ENCODE measurements at places on chromosomes 12 and 14.

- DNase-seq: no peak
Observed at GRCh38 chr12:53170876-53171724, 9.4 kb upstream of the ZNF740 start.

GRCh38 chr14:96503306-96503679 lies 1.1 kb downstream of the PAPOLA start:
- no peak for DNase-seq

- DNase-seq: no peak
Observed at GRCh38 chr14:91968280-91968679, 20.8 kb upstream of the FBLN5 start.

DNA sequence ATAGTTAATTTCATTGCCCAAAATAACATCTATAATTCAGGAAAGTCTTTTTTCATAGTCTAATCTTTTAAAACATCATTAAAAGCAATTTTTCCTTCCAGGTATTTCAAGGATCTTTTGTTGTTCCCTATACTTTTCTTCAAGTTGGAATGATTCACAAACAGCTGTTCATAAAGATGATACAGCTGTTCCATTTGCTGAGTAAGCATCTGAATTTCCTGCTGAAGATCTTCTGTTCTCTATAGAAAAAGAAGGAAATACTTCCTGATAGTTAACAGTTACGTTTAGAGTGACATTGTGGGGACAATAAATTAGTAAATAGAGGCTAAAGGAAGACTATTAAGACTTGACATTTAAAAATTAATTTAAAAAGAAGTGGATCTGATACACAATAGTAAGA lies 30.3 kb upstream of the ESR2 start:
- DNase-seq: no peak

DNA sequence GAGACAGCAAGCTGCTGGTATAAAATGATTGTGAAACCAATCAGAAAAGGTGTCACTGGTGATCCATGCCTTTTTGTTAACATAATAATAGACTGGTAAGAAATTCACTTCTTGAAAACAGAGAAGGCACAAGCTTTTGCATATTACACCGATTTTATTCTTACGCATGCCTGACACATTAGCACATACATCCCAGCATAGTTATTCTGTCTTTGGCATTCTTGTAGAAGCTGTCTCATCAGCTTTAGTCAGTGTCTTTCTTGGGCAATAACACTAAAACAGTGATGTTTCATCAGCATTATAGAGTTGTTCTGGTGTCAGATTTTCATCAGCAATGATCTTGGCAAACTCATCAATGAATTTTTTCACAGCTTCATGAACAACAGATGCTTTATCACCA lies 283.4 kb upstream of the TMTC1 start:
- no peak for DNase-seq

GRCh38 chr12:100268835-100269564 lies 2.0 kb downstream of the SCYL2 start:
- DNase-seq: no peak

- no peak for DNase-seq
Observed at GRCh38 chr12:104733717-104734175, 224.3 kb downstream of the SLC41A2 start.

DNA sequence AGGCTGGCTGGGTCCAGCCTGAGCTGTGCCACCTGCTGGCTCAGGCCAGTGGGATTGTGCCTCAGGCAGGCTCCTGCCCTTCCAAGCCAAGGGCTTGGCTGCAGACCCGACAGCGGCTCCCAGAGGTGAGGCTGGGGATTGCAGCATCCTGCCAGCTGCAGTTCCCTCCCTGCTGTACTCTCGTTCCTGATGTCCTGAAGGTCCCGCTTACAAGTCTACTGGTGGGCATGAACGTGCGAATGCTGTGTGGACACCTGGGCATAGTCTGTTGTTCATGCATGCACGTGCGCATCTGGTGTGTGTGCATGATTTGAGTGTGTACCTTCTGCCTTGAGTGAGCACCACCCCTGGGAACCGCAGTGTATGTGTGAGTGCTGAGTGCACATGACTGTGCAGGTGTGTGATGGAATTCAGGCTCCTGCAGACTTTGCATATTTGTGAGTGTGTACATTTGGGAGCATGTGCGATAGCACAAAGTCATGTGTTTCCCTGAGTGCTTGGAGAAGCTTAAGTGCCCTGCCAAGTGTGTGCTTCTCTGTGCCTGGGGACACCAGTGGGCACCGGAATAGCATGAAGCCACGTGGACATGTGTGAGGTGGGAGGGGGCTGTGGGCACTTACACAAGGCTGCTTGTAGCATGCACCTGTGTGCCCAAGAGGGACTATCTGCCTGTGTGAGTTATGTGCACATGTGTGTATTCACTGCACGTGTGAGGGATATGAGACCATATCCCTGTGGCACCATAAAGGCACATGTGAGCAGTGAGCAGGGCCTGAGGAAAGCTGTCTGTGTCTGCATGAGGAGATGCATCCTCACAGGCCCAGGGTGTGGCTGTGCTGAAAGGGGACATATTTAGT lies 19.3 kb upstream of the KRT7 start:
- peak; percentile 61 for DNase-seq

GRCh38 chr14:79028281-79028680 lies 858.1 kb downstream of the NRXN3 start:
- no peak for DNase-seq

- no peak for DNase-seq
Observed at GRCh38 chr14:78968265-78968664, 798.1 kb downstream of the NRXN3 start.

GRCh38 chr12:54786081-54786480 lies 68.2 kb upstream of the MUCL1 start:
- DNase-seq: no peak

DNA sequence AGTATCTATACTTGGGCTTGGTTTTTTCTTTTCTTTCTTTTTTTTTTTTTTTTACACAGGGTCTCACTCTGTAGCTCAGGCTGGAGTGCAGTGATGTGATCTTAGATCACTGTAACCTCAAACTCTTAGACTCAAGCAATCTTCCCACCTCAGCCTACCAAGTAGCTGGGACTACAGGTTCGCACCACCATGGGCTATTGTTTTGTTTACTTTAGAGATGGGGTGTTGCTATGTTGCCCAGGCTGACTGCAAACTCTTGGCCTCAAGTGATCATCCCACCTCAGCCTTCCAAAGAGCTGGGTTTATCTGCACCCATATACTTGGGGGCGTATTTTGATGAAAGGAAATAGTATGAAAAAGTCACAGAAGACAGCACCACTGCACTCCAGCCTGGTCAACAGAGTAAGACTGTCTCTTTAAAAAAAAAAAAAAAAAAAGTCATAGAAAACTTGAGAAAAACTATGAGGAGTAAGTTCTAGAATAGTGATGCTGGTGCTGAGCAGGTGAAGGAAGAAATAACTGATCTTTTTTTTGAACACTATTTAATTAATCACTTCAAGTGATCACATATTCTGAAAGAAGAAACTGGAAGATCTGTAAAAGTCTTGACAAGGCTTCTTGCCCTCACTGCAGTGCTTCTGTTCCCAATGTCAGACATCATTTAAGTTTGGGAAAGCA lies 53.8 kb upstream of the NPFF start:
- no peak for DNase-seq

GRCh38 chr14:57898837-57899572 lies 33.1 kb upstream of the SLC35F4 start:
- no peak for DNase-seq

DNA sequence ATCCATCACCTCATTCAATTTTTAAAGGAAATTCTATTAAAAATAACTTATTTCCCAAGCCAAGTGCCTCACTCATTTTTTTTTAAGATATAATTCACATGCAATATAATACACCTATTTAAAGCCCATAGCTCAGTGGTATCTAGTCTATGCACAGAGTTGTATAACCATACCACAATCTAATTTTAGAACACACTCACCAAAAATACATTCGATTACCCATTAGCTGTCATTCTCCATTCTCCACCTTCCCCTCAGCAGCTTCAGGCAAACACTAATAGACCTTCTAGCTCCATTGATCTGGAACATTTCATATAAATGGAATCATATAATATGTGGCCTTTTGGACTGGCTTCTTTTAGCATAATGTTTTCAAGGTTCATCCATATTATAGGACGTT lies 49.5 kb downstream of the CLMN start:
- no peak for DNase-seq

DNA sequence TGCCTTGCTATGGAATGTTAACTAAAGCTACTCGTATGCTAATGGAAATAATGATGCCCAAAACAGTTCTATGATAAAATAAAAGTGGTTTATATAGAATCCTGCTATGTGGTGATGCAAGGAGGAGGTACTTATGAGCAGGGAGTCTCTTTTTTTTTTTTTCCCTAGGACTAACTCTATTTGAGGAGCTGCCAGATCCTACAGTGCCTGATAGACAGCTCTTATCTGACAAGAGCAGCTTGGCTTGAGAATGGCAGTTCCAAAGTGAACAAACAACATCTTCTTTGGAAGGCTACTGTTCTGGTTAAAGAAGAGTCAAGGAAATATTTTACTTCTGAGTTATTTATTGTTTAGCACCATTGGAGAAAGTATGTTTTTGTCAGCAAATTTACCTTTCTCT lies 10.2 kb upstream of the ACSM4 start:
- no peak for DNase-seq

DNA sequence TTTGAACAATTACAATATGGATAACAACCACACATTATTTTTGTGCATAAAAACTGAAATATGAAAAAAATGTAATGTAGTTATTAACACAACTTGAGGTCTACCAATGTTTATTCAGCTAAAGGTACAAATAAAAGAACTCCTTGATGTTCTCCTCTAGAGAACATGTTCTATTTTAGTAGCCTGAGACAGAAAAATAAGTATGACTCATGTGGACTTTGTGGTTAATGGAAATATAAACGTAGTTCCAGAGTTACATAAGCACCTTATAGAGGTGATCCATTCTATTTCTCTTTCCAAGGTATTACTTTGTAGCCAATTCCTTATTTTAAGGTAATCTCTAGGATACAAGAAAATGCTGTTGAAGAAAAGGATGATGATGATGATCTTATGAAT lies 25.7 kb downstream of the ALKBH1 start:
- no peak for DNase-seq

DNA sequence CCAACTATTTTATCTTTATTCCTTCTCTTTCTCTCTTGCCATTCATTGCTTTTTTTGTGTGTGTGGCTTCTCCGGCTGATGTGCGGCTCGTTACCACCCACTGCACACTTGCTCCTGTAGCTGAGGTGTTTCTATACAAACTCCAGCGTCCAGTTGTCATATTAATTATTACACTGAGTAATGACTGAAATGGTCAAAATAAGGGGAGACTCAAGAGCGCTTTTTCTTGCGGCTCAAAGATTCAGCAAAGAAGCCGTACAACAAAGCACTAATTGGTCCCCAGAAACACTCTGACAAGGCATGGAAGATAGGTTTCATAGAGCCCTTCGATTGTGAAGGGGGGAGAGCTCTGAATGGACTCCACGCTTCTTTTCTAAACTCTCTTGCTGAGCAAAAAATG lies 5.6 kb upstream of the ASCL1 start:
- DNase-seq: peak; percentile 15

- no peak for DNase-seq
Observed at GRCh38 chr12:55515696-55516095, 23.5 kb downstream of the OR6C68 start.
